Fibroblast of the aortic adventitia (primary cell): ENCODE measurements at places on chromosomes 4 and X. TPM values are rescaled to one million over a fixed set of nuclear protein-coding genes. Genes with fewer than 3 reads are reported as not detected.

The FANCB gene
- 4.0 and 12.7 TPM in 2 replicates for total RNA-seq

The TMPRSS11D gene
- total RNA-seq: 0.09 TPM in 1 of 2 replicates, not detected in the other

The KDM6A gene
- 8.7 and 20.6 TPM in 2 replicates for total RNA-seq

The SLC25A43 gene
- 9.3 and 22.9 TPM in 2 replicates for total RNA-seq
